ENCODE measurements at places on chromosomes 4 and X.

- DNase-seq = no peak
Measured at GRCh38 chrX:124325732-124326131, 6.7 kb upstream of the TEX13D start.

DNA sequence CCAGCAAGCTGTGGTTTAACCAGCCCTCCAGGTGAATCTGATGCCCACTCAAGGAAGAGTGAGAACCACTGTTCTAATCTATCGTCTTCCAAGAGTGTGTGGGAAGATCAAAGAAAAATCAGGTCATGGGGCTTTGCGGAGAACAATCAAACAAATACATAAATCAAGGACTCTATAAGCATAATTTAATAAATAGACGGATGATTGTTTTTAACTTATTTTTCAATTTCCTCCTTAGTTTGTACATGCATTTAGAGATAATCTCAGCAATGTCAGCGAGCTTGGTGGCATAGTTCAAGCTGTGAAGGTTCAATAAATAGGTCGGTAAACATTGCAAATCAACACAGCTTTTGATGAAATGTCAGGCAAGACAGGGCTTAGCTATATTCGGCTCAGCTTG is 84.9 kb downstream of the DMD start:
- no peak for DNase-seq

- no peak for DNase-seq
Measured at GRCh38 chr4:161457311-161457710, 706.5 kb downstream of the FSTL5 start.

DNA sequence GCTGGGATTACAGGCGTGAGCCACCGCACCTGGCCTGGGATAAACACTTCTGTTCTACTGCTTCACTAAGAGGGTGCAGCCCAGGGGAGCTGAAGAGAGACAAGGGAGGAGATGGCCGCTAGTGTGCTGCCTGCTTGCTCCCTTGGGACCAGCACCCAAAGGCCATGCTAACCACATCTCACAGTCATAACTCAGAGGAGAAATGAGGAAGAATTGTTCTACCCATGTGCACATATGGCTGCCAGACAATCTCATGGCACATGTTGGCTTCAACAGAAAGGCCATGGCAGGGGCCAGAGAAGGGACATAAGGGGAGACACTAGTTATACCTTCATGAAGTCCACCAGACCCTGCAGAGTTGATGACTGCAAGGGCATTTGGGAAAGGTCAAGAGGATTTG is 22.4 kb downstream of the CLDN22 start:
- no peak for DNase-seq

DNA sequence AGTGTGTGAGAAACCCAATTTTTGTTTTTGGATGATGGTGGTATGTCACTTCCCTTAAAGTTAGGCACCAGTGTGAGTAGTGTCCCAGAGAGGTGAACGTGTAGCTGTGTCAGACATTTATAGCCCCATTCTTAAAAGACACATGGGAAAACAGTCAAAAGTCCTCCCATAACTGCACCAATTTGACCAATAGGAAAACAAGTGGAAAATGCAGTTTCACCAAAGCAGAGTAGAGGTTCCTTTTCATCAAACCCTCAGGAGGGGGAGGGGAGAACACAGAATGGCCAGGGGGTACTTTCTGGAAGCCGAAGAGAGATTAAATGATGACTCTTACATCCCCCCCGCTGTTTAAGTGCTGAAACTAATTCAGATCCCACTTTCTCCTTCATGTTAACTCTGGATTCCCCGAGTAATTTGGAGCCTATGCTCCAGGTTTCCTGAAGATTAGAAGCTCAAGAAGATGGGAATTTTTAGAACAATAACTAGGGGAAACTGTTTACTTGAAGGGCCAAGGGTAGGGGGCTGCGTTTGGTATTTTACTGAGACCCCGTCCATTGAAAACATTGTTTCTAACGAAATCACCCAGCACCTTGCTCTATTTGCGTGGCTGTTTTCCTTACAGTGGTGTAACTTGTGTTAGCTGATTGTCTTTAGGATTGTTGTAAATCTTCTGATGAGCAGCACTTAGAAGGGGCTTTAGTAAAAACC is 2.1 kb upstream of the LEF1 start:
- no peak for DNase-seq

GRCh38 chrX:57929373-57929772 is 19.1 kb upstream of the ZXDA start:
- peak; percentile 39 for DNase-seq

DNA sequence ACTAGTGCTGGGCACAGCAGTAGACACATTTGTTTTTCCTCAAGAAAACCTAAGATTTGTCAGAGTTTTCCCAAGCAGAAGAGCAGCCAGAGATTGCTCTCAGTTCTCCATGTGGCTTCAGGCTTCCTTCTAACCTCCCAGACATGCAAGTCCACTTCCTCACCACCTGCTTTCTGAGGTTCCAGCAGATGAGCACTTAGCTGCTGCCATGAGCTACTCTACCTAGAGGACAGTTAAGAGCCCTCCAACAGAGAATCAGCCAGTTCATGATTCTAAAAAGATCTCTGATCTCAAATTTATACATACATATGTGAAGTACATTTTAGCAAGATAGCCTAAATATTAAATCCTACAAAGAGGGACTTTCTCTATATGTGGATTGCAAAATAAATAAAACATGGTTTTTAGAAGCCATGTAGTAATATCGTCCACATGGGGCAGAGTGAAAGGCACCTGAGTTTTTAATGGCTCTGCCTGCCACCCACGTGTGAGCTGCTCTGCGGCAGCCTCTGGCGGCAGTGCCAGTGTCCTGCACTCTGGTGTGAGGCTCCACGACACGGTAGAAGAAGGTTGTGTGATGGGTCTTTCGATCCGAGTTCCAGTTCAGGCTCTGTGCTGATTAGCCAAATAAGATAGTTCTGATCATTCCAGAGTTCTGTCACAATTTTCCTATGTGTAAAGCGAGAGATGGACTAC is 10.3 kb downstream of the CYP4V2 start:
- DNase-seq = peak; percentile 9

- DNase-seq = no peak
Measured at GRCh38 chrX:153744210-153745066, 19.6 kb upstream of the PLXNB3 start.

DNA sequence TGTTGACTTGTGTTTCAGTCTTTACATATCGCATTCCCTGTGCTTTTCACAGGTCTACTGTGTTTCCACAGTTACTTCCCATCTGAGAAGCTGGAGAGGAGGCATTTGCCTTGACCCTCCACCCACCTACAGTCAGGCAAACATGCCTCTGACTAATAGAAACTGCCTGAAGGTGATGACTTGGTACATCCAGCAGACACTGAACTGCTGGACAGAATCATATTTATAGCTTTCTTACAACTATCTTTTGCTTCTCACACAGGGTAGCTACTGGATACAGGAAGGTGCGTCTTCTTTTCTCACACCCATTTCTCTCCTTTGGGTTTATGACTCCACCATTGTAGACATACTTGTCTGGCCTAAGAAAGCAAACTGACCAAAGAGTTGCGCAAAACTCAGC is 58.0 kb downstream of the VGLL1 start:
- no peak for DNase-seq

- no peak for DNase-seq
Measured at GRCh38 chrX:144627947-144628346, 619.4 kb upstream of the SPANXN1 start.
